MG63 (cell line): ENCODE measurements at places on chromosomes 5 and 9. TPM values are rescaled to one million over a fixed set of nuclear protein-coding genes. Genes with fewer than 3 reads are reported as not detected.

F2R gene
- 12.5 and 13.4 TPM in 2 replicates for total RNA-seq

DNA sequence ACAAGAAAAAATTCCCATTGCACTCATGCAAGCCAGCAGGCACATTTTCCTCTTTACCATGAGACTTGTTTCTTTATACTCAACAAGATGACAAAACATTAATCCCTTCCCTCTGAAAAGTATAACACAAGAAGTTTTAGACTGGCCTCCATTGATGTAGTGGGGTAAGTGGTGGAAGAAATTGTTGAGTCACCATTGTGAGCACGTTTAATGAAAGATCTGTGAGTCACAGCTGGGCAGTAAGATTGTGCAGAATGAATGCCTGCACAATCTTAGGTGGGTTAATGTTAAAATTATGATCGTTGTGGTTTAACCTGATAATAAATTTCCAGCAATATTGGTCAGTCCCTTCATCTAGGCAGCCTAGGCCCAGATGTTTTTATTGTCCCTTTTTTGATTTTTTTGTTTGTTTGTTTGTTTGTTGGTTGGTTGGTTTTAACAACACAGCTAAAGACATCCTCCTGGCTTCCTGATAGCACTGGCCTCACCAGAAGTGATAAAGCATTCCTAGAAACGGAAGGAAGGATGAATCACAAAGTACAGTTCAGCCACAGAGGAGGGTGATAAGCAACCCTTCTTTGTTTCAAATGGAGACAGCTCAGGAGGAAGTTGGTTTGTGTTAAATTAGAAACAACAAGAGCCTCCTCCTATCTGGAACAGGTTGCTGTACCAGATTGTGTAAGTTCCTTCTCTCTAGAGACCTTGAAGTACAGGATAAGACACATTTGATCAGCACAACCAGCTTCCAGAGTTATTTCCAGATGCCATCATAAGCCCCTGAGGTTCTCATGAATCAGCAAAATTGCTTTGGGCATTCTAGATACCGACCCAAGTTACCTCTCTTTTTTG lies 40.3 kb downstream of the SLC24A2 start:
- no peak for DNase-seq

PCDHA5 gene
- total RNA-seq, result not detected in 2 replicates

FCN1 gene
- total RNA-seq, result not detected in 2 replicates
